ENCODE measurements at places on chromosomes 2 and 18.

- DNase-seq: no peak
These were observed at the start of gene L3MBTL4 for GRCh38 chr18:6414723-6415417. L3MBTL4 (minus strand) TSS chr18:6414911; CDS start chr18:6311625, 103,286 bp downstream.

DNA sequence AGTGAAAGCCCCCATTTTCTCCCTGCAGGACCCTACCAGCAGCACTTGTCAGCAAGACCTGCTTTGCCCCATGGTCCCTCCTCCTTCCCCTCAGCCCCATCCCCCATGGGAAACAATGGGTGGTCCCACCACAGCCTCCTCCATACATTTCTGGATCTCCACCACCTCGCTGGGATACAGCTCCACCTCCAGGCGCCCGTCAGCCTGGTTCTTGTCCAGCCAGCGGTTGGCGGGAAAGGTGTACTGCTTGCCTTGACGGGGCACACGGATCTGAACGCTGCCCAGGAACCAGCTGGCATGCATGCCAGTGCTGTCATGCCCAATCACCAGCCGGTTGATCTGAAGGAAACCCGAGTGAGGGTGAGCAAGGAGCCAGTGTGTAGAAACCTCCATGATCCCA lies 90.9 kb downstream of the LOXHD1 start:
- DNase-seq: no peak

GRCh38 chr2:14751581-14751980 lies 119.1 kb downstream of the LRATD1 start:
- DNase-seq: no peak

DNA sequence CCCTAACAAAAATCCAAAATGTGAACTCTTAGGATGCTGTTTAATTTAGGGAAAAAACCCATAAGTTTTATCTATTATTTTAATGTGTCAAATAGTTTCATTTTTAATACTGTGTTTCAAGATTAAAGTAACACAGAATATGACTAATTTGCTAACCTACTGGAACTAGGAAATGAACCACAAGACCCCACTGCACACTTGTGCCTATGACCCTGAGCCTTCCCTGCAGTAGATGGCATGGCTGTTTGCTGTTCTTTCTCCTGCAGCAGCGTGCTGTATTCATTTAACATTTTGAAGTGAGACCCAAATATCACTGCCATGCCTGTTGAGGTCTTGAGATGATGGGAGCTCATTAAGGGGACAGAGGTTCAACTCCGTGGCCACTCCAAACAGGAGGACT lies 565.2 kb upstream of the NRP2 start:
- no peak for DNase-seq

DNA sequence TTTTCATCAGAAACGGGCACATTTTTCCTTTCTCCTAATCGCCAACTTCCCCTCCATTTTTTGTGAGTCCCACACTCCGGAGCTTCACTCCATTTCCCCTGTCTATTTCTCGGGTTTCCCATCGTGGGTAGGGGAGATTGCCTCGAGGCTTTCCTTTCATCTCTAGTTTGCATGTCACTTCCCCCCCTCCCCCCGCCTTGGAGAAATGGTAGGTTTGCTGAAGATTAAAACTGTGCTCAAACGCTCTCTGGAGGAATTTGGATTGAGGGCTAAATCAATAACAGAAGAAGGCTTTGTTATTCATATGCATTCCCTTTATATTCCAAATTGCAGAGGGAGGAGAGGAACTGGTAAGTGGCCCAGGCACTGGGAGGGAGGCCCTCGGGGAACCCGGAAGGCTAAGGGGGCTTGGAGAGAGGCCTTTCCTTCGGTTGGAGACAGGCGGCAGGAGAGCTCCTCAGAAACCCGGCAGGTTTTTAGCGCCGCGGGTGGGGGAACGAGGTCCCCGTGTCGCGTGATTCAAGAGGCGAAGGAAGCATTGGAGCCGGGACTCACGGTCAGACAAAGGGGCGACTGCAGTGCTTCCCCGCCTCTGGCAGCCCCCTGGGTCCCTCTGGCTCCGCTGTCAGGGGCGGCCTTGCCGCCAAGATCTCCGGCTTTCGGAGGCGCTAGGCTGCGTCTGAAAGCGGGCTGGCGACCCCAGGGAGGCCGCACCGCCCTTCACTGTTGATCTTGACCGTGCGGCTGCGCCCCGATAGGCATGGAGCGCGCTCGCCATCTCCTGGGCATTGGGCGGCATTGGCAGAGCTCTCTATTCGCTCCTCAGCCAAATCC lies 2.4 kb upstream of the HOXD12 start:
- DNase-seq: no peak

DNA sequence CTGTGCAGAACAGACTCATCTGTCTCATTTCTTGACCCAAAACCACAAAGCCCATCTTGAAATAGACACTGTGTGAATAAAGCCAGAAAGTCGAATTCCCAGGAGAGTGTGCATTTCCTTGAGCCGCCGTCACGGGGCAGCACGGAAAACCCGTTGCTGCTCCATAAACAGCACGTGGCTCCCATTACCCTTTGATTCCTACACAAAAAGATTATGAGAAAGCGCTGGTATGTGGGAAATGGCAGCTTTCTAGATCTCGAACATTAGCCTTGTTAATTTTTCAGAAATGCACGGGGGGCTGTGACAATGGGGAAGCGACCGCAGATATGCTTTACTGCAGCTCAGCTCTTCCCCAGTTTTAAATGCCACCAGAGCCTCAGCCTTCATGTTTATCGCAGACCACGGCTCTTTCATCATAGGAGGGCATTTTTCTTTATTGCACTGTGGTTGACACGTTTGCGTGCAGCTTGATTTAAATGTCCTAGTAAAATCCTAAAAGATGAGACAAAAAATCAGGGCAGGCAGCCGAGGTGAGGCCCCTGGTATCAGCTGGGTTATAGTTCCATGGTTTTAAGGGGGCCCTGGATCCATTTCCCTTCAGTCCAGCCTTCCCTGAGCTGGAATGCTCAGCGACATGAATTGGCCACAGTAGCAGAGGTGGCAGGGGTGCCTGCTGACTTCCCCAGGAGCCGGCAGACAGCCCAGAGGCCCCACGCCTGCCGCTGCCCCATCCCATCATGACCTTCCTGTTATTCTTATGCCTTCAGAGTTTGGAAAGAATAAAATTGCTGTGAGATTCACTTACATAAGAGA lies 249.3 kb downstream of the NDUFA10 start:
- no peak for DNase-seq

GRCh38 chr2:134154246-134154645 lies 99.6 kb upstream of the MGAT5 start:
- no peak for DNase-seq

GRCh38 chr2:124211461-124211860 lies 186.4 kb downstream of the CNTNAP5 start:
- no peak for DNase-seq

GRCh38 chr2:62672601-62673000 lies 32.9 kb upstream of the EHBP1 start:
- no peak for DNase-seq

- DNase-seq: no peak
These were observed 120.6 kb upstream of the BOD1L2 start for GRCh38 chr18:57026316-57026715.

DNA sequence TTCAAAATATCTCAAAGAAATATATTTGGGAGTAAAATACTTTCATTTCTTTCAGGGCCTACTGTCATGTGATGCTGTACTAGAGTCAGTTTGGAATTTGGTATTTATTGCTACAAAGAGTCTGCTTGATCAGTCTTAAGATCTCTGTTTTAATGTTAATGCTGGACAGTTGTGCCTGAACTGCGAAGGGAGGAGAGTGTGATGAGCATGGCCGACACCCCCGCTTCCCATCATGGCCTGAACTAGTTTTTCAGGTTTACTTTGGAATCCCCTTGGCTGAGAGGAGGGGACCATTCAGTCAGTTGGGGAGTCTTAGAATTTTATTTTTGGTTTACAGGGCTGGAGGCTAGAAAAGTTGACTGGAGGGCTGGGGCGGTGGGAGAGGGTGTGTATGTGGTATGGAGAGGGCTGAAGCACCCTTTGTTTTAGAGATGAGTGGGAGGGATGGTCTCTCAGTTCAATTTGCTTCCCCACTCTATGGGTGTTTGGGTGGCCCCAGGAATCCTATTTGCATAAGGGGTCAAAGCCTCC lies 20.9 kb upstream of the TEX44 start:
- DNase-seq: no peak

- DNase-seq: no peak
These were observed 305.5 kb downstream of the PTPRM start for GRCh38 chr18:7872569-7872968.

GRCh38 chr2:214203214-214203613 lies 207.6 kb upstream of the VWC2L start:
- no peak for DNase-seq

GRCh38 chr2:177759443-177759842 lies 313.1 kb downstream of the PDE11A start:
- DNase-seq: no peak

- no peak for DNase-seq
These were observed 9.6 kb downstream of the SERPINB2 start for GRCh38 chr18:63897072-63897471.

GRCh38 chr2:37168217-37168981 lies 11.6 kb upstream of the EIF2AK2 start:
- DNase-seq: no peak

DNA sequence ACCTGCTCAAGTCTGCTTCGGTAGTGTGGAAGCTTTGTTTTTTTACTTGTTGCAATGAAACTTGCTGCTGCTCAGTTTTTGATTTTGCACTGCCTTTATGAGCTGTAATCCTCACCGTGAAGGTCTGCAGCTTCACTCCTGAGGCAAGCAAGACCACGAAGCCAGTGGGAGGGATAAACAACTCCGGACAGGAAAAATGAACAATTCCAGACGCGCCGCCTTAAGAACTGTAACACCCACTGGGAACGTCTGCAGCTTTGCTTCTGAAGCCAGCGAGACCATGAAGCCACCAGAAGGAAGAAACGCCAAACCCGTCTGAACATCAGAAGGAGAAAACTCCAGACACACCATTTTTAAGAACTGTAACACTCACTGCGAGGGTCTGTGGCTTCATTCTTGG lies 245.7 kb upstream of the REG3G start:
- DNase-seq: no peak

DNA sequence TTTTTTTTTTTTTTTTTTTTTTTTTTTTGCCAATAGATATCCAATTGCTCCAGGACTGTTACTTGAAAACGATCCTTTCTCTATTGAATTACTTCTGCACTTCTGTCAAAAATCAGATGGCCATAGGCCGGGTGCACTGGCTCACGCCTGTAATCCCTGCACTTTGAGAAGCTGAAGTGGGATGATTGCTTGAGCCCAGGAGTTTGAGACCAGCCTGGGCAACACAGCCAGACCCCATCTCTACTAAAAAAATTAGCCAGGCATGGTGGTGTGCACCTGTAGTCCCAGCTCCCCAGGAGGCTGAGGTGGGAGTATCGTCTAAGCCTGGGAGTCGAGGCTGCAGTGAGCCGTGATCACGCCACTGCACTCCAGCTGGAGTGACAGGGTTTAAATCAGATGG lies 4.3 kb upstream of the CHCHD5 start:
- no peak for DNase-seq

DNA sequence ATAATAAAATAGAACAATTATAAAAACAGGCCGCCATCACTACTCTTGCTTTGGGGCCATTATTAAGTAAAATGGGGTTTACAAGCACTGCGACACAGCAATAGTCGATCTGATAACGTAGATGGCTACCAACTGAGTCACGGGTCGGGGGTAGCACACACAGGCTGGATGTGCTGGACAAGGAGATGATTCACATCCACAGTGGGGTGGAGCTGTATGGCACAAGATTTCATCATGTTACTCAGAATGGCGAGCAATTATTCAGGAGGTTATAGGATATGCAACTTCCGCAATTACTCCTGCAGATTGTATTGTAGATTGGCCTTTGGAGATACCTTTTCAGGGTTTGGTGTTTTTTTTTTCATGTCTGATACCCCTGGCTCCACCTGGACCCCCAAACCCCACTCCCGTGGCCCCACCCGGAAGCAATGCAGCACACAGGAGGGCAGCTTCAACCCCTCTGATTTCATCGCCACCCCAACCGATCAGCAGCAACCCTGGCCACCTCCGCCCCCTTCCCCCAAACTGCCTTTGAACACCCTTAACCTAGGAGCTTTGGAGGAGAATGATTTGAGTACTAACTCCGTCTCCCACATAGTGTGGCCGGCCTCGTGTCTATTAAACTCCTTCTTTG lies 21.4 kb upstream of the MLPH start:
- DNase-seq: no peak

DNA sequence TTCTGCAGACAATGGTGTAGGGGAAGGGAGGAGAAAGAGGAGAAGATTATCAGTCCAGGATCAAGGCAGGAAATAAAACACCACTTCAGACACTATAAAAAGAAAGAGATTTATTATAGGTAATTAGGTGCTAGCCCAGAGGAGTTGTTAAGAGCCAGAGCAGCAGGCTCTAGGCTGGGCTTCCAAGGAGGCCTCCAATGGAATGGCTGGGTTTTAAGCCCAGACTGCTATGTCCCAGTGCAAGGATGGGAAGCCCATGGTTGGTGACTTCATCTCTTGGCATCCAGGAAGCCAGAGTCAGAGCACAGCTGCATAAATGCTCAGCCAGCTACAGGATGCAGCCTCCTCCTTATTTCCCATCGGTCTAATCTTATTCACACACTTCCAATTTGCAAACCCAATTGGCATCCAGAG lies 95.6 kb downstream of the LAMA3 start:
- DNase-seq: no peak

DNA sequence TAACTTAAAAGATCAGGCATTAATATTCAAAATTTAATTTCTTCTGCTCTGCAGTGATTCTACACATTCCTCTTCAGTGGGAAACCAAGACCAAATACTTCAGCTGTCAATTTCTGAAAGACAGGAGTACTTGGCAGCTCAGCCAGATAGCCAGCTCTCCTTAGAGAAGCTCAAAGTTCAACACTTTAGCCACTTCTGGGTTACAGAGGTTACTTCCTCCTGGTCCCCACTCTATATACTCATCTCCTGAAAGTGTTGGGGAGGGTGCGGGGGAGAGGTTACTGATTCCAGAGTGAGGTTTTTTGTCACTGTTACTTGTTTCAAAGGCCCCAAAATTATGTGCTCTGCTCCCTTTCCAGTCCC lies 4.1 kb downstream of the CYTIP start:
- peak; percentile 55 for DNase-seq

GRCh38 chr2:225694664-225695063 lies 295.2 kb downstream of the NYAP2 start:
- no peak for DNase-seq

GRCh38 chr18:3611313-3612090 lies 161.5 kb downstream of the TGIF1 start:
- DNase-seq: no peak

DNA sequence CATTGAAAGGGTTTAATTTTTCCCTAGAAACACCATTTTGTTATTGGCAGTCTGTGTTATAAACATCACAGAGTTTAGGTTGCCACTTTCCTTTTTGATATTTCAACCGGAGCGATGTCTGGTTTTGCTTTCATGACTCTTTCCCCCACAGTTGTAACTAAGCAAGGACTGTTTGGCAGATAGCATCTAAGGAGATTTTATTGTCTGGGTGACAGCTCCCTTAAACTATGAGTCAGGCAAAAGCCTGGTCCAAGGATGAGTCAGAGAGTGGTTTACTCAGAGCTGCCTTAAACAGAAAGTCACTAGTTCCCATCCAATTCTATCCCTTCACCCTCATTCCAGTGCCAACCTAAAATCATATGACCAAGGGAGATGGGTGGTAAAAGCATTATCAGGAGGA lies 341.6 kb upstream of the VWC2L start:
- DNase-seq: no peak
